ENCODE measurements at places on chromosomes 1 and 21.

DNA sequence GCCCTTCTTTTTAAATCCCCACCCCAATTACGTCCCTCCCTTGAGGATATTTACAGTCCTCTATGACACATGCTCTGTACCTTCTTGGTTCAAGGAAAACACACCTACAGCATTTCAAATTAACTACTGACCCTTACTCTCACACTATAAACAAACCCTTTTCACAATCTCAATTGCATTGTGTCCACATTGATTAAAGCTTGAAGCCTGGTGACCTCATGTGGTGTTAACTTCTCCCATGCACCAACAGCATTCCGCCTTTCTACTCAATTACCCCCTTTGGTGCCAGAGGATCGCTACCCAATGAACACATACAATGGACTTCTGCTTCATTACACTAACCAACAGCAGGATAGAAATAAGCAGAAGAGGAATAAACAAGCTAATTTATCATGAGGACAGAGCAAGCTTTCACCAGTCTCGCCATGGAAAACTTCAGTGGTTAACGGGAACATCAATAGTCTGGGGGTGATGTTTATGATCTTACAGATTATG lies 15.2 kb downstream of the WLS start:
- DNase-seq, result no peak

DNA sequence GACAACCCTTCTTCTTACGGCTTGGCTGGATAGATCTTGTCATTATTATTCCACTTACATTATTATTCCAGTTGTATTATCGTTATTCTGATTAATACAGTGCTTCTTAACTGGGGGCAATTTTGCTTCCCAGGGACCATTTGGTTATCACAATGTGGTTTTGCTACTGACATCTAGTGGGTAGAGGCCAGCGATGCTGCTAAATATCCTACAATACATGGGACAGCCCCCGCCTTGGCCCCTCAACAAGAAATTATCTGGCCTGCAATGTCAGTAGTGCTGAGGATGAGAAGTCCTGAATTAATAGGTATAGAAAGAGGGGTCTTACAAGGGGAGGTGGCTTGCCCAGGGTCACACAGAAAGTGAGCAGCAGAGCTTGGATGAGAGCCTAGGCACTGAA lies 105.6 kb downstream of the PTPRU start:
- DNase-seq, result no peak

DNA sequence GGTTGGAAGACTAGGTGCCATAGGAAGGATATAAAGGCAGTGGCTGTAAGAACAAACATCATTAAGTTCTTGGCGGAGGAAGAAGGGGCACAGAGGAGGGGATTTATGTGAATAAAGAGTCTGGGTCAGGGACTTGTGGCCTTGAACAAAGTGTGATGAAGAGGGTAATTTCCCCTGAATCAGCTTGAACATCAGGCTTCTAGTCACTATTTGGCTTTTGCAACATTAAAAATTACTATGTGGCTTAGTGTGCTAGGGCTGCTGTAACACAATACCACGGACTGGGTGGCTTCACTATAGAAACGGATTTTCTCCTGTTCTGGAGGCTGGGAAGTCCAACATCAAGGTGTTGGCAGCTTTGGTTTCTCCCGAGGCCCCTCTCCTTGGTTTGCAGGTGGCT lies 70.5 kb upstream of the CNIH3 start:
- no peak for DNase-seq

DNA sequence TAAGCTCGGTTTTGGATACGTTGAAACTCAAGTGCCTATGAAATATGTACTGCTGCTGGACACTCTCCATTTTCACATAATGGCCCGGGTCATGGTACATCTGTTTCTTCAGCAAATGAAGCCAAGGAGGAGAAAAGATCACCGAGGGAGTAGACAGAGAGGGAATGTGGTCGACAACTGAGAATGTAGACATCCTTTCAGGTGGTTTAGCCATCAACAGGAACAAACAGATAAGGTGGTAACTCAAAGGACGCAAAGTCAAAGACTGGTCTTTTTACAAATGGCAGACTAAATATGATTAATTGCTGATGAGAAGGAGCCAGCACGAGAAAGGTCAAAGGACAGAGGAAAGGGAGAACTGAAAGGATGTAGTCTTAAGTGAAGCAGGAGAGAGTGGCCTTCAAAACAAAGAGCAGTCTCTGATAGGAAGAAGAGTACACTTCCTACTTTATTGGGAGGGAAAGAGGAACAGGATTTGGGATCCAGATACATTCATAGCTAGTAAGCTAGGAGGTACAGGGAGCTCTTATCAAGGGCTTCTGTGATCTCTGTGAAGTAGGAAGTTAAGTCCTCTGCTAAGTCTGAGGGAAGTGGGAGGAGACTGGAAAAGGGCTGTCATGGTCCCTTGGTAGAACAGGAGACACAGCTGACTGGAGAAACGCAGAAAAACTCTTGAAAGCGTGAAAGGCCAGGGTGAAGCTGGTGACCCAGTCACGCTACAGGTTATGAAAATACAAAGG lies 28.3 kb downstream of the NUP133 start:
- DNase-seq, result no peak

DNA sequence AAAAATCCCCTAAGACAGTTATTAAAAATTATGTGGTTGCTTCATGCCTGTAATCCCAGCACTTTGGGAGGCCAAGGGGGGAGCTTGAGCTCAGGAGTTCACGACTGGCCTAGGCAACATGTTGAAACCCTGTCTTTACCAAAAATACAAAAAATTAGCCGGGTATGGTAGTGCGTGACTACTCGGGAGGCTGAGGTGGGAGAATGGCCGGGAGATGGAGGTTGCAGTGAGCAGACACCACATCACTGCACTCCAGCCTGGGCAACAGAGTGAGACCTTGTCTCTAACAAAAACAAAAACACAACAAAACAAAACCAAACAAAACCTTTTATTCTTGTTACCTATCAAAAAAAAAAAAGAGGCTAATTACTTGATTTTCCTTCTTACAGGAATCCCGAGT lies 2.1 kb downstream of the ELK4 start:
- no peak for DNase-seq

DNA sequence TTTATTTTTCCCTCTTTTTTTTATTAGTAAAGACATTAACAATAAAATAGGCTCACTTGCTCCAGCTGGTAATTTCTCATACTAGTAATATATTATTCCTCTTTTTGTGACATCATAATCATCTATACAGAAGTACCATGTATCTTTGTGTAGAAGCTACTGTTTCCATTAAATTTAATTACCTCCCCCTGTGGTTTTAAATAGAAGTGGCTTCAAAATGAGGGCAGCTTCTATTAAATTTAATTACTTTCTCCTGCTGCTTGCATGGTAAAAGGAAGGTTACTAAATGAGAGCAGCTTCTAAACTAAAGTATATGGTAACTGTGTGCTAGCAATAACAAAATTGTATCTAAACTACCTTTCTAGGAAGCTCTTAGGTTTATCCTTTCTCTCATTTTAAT lies 94.0 kb downstream of the DPYD start:
- no peak for DNase-seq

GRCh38 chr1:151036356-151036755 lies at the start of gene BNIPL:
BNIPL (plus strand) TSS chr1:151036586; CDS start chr1:151036726, 140 bp downstream.
- no peak for DNase-seq

GRCh38 chr1:177872308-177872900 lies 97.5 kb downstream of the SEC16B start:
- DNase-seq, result no peak

GRCh38 chr1:161549652-161550051 lies at the start of gene FCGR3A:
FCGR3A (minus strand) TSS chr1:161549818; CDS start chr1:161549736, 82 bp downstream.
- no peak for DNase-seq

DNA sequence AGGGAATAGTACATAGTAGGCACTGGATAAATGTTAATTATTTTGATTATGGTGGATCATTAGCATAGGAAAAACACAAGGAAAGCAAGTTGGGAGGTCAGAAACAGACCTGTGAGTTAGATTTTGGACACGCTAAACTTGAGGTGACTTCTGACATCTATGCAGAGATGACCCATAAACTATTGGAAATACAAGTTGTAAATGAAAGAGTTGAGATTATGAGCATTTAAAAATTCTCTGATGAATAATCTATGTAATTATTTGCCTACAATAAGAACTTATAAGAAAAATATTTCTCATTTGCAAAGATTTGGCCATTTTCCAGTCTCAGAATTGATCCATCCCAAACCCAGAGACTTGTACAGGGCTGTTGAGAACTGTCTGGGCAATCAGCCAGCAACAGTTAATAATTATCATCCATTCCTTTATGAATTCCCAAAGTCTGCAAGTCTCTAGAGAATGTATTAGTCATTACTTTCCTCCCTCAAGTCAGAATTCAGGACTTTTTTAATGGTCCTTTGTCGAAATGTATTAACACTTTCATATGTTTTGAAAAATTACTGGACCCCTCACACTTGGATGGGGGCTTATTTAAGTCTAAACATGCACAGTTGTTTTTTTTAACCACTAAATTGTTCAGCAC lies 19.4 kb upstream of the SLAMF6 start:
- DNase-seq, result no peak

DNA sequence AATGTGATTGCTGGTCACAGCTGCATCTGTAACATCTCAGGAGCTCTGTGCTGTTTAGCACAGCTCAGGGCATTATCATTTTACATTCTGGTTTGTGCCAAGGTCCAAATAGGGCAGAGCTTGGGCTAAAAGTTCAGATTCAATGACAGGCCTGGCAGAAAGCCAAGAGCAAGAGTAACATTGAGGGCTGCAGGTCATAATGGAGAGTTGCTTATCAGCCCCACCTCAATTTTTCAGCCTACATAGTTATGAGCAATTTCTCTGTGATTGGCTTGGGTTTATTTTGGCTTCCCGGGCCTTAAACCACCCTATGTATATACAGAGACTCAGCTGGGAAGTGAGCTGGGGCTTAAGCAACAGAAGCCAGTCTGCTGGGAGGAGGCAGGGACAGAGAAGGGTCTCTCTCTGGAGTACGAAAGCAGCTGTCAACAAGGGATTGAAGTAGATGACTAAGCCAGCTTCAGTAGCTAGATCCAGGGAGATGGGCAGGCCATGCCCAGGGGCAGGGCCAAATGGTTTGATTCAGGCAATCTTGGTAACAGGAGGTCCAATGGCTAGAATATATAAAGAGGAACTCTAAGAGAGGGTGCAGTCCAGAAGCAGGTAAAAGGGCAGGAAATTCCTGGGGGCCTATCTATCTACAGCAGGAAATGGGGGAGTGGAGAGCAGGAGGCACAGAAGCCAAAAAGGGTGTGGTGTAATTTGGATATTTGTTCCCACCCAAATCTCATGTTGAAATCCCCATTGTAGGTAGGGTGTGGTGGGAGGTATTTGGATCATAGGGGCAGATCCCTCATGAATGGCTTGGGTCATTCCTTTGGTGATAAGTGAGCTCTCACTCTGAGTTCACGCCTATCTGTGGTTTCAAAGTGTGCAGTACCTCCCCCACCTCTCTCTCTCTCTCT lies 49.0 kb downstream of the BRINP2 start:
- no peak for DNase-seq

DNA sequence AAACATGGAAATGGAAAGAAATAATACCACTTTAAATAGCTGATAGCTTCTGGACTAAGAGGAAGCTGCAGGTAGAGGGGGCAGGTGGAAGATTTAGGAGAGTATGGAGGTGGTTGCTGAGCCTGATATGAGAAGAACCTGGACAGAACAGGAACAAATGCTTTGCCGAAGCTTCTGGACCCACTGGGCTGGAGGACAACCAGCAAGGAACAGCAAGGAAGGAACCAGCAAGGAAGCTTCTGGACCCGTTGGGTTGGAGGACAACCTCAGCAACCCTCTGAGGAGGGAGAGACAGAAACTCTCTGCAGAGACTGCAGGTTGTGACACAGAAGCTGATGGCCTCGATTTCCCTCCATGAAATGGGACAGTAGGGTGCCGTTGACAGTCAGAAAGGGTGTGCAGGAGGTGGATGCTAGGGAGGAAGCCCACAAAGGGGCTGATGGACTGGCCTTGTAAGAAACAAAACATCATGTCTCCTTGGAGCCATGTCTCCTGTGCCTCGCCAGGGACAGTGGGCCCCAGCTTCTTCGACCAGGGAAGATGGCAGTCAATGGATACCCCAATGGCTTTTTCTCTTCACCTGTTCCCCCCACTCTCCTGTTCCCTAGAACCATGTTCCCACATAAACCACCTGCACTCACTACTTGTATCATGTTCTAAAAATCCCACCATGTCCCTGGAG lies 8.3 kb upstream of the WNT3A start:
- no peak for DNase-seq

GRCh38 chr1:19754482-19754881 lies 45.2 kb downstream of the TMCO4 start:
- no peak for DNase-seq

GRCh38 chr1:220521778-220522177 lies 6.2 kb upstream of the MARK1 start:
- DNase-seq, result no peak

GRCh38 chr1:244444854-244445253 lies 6.9 kb downstream of the ADSS2 start:
- DNase-seq, result no peak

- DNase-seq, result no peak
These were observed 456.1 kb upstream of the PROX1 start for GRCh38 chr1:213531369-213532310.

DNA sequence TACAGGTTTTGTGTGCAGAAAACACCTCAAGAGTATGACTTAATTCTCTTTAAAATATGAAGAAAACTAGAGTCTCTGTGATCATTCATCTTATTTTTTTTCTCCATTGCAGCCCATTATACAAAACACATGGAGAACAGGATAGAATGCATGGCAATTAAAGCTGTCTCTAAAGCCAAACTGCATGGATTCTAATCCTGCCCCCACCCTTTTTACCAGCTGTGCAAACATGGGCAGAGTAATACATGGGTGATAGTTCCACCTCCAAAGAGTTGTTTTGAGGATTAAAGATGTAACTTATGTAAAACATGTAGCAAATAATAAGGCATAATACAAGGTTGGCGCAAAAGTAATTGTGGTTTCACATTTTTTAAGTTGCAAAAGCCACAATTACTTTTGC lies 114.4 kb downstream of the CLEC20A start:
- DNase-seq, result no peak

- no peak for DNase-seq
These were observed 40.6 kb upstream of the CYP2J2 start for GRCh38 chr1:59967141-59967697.

DNA sequence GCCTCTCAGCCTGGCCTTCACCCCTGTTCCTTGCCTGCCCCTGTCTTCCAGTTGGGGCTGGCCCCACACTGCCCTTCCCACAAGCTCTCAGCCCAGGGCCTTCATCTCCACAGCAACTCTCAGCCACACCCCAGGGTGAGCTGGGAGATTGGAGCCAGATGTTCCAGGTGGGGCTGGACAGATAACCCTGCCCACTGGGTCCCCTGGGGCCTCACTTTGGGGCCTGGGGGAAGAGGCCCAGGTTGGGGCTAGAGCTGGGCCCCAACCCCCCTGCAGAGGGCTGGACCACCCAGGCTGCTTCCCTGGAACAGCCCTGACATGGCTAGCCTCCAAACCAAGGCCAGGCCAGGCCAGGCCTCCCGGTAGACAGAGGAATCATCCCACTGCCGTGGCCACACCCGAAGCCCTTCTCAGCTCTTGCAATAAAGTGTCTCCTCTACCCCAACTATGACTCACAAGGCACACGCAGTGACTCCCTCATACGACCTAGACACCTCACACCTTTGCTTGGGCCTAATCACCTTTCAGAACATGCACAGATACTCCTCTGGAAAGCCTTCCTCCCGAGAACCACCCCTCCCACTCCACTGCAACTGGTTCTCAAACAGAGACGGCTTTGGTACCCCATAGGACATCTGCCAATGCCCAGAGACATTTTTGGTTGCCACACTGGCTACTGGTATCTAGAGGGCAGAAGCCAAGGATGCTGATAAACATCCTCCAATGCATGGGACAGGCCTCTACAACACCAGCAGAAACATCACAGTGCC lies 22.2 kb downstream of the SLC2A1 start:
- no peak for DNase-seq
